ENCODE measurements at places on chromosomes 3 and 15. TPM values are rescaled to one million over a fixed set of nuclear protein-coding genes. Genes with fewer than 3 reads are reported as not detected.

DNA sequence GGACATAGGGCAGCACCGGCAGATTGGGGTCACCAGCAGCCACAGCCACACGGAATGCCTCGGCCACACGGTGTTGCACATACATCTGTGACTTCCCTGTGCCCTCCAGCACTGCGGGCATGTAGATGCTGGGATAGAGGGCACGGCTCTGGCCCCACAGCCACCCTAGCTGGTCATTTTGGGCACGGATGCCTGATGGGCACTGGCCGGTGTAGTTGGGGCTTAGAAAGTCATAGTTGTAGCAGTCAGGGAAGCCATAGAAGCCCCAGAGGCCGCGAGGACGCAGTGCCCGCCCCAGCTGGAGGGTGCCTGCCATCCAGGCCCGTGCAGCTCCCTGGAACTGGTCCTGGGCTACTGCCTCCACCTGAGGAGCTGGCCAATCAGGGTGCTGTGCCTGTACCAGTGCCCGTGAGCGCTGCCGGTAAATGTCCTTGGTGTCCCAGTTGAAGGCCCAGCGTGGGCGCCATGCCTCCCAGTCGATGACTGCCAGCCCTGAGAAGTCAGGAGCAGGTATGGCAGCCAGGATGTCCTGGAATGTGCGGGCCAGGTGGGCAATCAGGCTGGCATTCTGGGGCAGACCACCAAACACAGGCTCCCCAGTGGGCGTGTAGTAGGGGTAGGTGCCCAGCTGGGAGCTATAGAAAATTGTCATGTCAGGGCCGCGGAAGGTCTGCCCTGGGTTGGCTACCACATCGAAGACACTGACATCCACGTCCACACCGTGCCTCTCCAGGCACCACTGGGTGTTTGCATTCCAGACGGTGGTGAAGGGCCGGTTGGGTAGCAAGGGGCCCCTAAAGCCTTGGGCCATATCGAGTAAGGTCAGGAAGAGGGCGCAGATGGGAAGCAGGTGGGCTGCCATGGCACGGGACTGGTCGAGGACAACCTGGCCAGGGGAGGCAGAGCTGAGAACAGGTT, 1.0 kb downstream of the HYAL1 start:
- DNase-seq, result no peak

Gene ESYT3
- not detected for total RNA-seq

GRCh38 chr3:38690185-38690584, 40.7 kb upstream of the SCN5A start:
- DNase-seq, result no peak

DNA sequence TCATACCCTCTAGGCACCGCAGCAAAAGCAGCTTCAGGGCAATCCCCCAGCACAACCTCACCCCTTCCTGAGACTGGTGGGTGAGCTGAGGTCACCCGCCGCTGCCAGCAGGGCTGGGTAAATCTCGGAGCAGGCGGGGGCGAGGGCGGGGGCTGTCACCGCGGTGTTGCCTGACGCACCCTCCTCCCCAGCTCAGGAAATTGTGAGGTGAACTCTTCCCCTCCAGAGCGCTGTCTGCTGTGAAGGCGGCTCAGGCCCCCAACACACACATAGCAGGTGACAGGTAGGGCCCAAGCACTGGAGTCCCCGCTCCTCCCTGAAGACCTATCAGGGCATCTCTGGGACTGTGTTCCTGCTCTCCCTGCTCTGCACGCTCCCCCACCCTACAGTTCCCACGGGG, 30.2 kb upstream of the FURIN start:
- DNase-seq, result no peak

GRCh38 chr3:174046311-174046710, 648.8 kb downstream of the NLGN1 start:
- no peak for DNase-seq

DNA sequence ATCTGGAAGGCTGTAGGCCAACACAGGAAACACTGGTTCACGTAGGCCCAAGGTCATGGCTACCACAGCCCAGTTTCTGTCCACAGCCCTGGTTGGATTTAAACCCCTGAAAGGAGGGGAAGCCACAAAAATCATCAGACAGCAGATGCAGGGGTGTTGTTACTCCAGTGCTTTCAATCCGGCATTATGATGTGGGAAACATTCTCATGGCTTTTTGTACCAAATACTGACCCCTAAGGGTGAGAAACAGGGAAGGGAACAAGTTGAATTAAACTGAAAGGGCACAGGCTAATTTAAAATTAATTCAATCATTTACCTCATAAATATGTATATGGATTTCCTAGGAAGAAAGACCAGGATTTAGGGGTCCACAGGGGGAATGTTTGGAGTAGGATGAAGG, 375.6 kb downstream of the CTNNB1 start:
- no peak for DNase-seq

GRCh38 chr3:162034368-162034767, 537.8 kb downstream of the OTOL1 start:
- DNase-seq, result no peak

Gene CPLX3
- total RNA-seq, result not detected

Gene SPATA12
- 0.04 TPM for total RNA-seq

GRCh38 chr15:100951965-100952364, 32.8 kb downstream of the LRRK1 start:
- no peak for DNase-seq

- no peak for DNase-seq
Observed at GRCh38 chr15:95291898-95292472, 1038.5 kb upstream of the NR2F2 start.

Gene HOMER2
- 0.46 TPM for total RNA-seq

- DNase-seq, result no peak
Observed at GRCh38 chr15:41512940-41513505, 604 bp downstream of the LTK start.

- DNase-seq, result no peak
Observed at GRCh38 chr3:111568355-111568754, 26.4 kb downstream of the CD96 start.

Gene DPPA2
- not detected for total RNA-seq

DNA sequence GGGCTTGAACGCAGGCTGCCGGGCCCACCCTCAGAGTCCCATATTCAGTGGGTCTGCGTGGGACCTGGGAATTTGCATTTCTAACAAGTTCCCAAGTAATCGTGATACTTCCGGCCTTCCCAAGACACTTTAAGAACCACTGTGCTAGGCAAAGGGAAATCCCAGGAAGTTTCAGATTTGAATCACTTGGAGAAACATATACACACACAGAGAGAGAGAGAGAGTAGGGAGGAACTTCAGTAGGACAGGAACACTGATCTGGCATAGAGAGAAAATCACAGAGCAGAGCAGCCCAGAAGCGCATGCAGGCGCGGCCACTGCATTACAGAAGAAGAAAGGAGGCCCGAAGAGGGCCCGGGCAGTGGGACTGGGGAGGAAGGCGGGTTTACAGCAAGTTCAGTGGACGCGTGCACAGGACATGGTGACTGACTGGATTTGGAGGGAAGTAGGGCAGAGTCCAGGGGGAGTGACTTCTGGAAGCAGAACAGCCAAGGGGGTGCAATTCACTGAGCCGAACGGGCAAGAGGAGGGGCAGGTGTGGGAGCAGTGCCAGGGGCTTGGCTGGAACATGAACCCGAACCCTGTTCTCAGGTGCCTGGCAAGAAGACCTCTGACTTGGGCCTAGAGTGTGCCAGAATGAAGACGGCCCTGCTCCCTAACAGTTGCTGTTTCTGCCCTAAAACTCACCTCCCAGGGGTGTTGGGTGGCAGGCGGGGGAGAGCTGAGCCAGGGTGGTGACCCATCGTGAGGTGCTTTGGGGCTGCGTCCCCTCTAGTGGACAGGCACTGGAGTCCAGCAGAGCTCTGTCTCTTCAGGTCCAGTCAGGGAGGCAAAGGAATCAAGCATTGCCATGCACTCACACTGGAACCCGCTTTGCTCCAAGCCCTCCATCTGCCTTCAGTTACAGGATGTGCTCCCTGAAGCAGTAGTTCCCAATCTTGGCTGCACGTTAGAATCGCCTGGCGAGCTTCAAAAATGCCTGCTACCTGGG, 101.3 kb upstream of the HES1 start:
- no peak for DNase-seq

DNA sequence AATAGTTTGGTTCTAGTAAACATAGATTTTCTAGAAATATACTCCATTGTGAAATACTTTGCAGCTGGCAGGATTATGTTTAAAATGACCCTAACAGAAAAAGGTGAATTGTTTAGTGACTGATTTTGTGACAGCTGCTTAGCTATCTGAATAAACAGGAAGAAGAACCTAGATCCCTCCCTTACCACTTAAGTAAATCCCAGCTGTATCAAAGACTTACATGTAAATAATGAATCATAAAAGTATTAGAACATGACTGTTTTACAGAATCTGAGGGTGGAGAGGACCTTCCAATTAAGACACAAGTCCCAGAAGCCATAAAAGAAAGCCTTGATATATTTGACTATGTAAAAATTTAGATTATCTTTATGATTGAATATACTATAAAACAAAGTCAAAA, 15.9 kb downstream of the SLC49A4 start:
- no peak for DNase-seq

Gene NOX5
- under 0.01 TPM for total RNA-seq

GRCh38 chr15:52331490-52332240, 36.1 kb upstream of the MYO5C start:
- DNase-seq, result peak; percentile 19

Gene SHQ1
- 19.3 TPM for total RNA-seq

GRCh38 chr3:22685597-22685996, 517.5 kb upstream of the UBE2E2 start:
- DNase-seq, result no peak

DNA sequence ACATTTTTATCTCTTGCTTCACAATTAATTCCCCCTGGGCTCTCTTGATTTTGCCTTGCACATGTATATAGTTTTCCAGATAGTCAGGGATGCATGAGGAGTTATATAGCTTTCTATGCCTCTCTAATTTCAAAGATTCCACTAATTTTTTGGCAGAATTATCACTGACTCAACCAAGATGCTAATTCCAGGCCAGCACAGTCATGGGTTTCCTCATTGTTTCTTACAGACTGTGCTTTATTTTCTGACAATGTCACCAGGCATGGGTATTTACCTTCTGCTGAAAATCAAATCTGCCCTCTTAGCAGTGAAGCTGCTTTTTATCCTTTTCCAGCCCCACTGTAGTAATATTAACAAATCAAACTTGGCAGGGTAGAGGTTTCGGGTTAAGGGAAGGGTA, 1520.6 kb upstream of the CADM2 start:
- DNase-seq, result no peak

GRCh38 chr3:151428386-151428785, 32.5 kb downstream of the IGSF10 start:
- no peak for DNase-seq

- DNase-seq, result no peak
Observed at GRCh38 chr3:15612001-15612400, 10.5 kb downstream of the BTD start.

Gene LXN
- 179 TPM for total RNA-seq

- DNase-seq, result no peak
Observed at GRCh38 chr3:41258239-41258800, 59.0 kb downstream of the CTNNB1 start.
